Endothelial cell of umbilical vein (primary cell): ENCODE measurements at places on chromosomes 2 and 18. TPM values are rescaled to one million over a fixed set of nuclear protein-coding genes. Genes with fewer than 3 reads are reported as not detected.

DNA sequence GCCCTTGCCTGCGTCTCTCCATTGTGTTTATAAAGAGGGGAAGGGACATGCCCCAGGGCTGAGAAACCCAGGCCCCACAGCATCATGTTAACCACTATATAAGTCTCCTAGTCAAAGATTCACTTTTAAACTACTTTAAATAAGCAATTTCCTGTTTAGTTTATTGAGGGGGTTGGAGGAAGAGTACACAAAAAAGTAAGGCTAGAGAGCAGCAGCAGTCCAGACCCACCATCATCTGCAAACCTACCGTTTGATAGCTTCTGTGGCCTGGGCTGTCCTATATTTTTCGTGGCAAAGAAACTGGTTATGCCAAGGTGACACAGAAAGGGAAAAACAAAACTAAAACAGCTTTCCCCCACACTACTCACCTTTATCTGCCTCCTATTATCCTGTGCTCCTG, 646.1 kb downstream of the IRS1 start:
- H3K4me3 ChIP-seq = no peak overlapping the region
- H3K36me3 ChIP-seq = no peaks in the 10 kb centered on the region
- no peak for DNase-seq
- H3K27ac ChIP-seq = no peak overlapping the region
- H3K4me1 ChIP-seq = no peaks in the 10 kb centered on the region
- no peaks in the 10 kb centered on the region for H3K27me3 ChIP-seq

DNA sequence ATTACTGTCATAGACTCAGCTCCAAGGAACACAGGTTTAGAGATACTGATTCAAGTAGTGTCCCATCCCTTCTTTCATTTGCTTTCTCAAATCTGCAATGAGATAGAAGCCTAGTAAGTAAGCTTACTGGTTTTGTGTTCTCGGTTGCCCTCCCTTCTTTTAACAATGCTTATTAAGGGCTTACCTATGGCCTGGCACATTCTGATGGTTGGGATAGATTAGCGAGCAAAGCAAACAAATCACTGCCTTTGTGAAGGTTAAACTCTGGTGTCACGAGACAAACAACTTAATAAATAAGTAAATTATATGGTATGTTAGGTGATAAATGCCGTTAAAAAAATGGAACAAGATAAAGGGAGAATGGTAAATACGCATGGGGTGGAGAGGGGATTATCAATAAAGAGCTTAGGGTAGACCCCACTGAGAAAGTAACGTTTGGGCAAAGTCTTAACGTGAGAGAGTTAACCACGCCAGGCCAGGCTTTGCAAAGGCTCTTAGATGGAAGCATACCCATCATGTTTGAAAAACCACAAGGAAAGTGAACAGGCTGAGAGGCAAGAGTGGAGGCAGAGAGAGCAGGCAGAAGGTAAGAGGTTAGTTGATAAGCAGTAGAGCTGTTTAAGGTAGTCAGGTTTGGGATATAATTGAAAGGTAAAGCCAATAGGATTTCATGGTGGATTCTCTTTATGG, 31.0 kb downstream of the EIF2AK3 start:
- H3K27ac ChIP-seq = no peak overlapping the region
- no peaks in the 10 kb centered on the region for H3K27me3 ChIP-seq
- H3K4me1 ChIP-seq = peaks cover 20% of the 10 kb centered on the region
- no peak overlapping the region for H3K4me3 ChIP-seq
- peaks cover 2% of the 10 kb centered on the region for H3K36me3 ChIP-seq

- H3K4me3 ChIP-seq = no peak overlapping the region
- no peaks in the 10 kb centered on the region for H3K4me1 ChIP-seq
Measured at GRCh38 chr2:223433461-223433860, 168.7 kb downstream of the SCG2 start.

GRCh38 chr2:194545978-194546377, 1111.0 kb upstream of the SLC39A10 start:
- peaks cover 2% of the 10 kb centered on the region for H3K4me1 ChIP-seq
- peak; percentile 40 for DNase-seq
- H3K27me3 ChIP-seq = no peaks in the 10 kb centered on the region
- no peak overlapping the region for H3K27ac ChIP-seq

- no peaks in the 10 kb centered on the region for H3K27me3 ChIP-seq
- peaks cover 4% of the 10 kb centered on the region for H3K4me1 ChIP-seq
- H3K27ac ChIP-seq = no peak overlapping the region
- no peaks in the 10 kb centered on the region for H3K36me3 ChIP-seq
- DNase-seq = no peak
- no peak overlapping the region for H3K4me3 ChIP-seq
Measured at GRCh38 chr2:145910416-145910815, 1390.5 kb upstream of the ZEB2 start.

DNA sequence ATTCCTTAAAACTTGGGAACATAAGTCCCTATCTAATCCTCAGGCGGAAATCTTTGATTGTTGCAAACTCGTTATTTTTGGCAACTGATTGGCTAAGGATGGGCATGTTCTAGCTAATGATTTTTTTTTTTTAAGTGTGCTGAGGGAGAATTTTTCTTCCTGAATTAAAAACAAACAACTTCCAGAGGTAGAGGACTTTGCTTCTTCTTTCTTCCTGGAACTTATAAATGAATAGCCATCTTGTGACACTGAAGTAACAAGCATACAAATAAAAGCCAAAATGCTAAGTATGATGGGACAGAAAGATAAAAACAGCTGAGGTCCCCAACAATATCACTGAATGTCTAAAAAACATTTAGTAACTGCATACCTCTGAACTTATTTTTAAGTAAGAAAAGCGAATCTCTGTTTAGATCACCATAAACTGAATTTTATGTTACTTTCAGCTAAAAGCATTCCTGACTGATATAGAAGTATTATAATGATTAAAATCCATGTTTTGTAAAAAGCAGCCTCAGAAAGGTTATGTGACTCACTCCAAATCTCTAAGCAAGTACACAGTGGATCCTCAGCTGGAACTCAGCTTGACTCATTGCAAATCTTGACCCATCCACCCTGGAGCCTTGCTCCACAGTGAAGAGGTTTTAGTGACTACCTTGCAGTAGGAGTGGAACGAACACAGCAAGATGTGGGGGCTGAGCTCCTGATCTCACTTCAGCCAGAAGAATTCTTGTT, 344.4 kb downstream of the CLIP4 start:
- no peaks in the 10 kb centered on the region for H3K36me3 ChIP-seq
- H3K27me3 ChIP-seq = no peaks in the 10 kb centered on the region
- no peak overlapping the region for H3K27ac ChIP-seq
- H3K4me1 ChIP-seq = no peaks in the 10 kb centered on the region
- no peak overlapping the region for H3K4me3 ChIP-seq

DNA sequence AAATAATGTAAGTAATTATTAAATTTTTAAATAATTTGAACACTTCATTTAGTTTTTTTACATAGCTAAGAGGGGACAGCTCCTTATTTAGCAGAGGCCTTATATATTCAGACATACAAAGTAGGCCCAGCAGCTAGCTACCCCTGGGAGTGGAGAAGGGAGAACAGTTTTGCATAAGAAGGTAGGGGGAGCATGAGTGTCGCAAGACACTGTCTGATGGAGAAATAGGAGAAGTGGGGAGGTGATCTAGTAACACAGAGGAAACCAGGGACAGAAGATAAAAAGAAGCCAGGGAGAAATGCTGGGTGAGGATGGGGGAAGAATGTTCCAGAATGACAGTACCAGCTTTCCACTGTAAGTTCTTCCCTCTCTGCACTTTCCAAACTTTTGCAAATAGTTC, 16.0 kb upstream of the RGPD4 start:
- H3K4me1 ChIP-seq = no peaks in the 10 kb centered on the region
- H3K4me3 ChIP-seq = no peak overlapping the region
- H3K27ac ChIP-seq = no peak overlapping the region
- H3K36me3 ChIP-seq = no peaks in the 10 kb centered on the region
- DNase-seq = no peak
- H3K27me3 ChIP-seq = no peaks in the 10 kb centered on the region

GRCh38 chr18:3356614-3357013, 93.4 kb upstream of the TGIF1 start:
- H3K4me1 ChIP-seq = no peaks in the 10 kb centered on the region
- H3K27me3 ChIP-seq = peaks cover 2% of the 10 kb centered on the region
- H3K36me3 ChIP-seq = no peaks in the 10 kb centered on the region
- H3K4me3 ChIP-seq = no peak overlapping the region
- no peak overlapping the region for H3K27ac ChIP-seq

GRCh38 chr2:152710713-152711112, 6.5 kb downstream of the PRPF40A start:
- H3K27me3 ChIP-seq = no peaks in the 10 kb centered on the region
- no peak for DNase-seq
- peaks cover 3% of the 10 kb centered on the region for H3K4me1 ChIP-seq
- H3K36me3 ChIP-seq = no peaks in the 10 kb centered on the region

DNA sequence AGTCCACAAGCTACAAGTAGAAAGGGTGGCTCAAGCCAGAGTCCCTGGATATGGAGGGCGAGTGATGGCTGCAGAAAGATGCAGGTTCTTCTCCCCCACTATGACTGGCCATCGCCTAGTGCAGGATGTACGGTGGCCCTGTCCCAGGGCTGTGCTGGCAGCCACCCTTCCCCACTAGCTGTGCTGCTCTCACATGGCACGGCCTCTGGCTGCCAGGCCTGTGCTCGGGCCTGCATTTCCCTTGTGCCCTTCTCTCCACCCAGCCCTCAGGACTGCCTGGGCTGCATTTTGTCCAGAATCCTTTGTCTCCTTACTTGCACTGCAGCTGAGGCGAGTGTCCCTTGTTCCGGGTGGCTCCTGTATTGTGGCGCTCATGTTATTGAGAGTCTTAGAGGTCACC, 1.6 kb upstream of the RAMP1 start:
- H3K36me3 ChIP-seq = no peaks in the 10 kb centered on the region
- no peak overlapping the region for H3K4me3 ChIP-seq
- H3K4me1 ChIP-seq = no peaks in the 10 kb centered on the region

- H3K27me3 ChIP-seq = peaks cover 7% of the 10 kb centered on the region
- no peaks in the 10 kb centered on the region for H3K36me3 ChIP-seq
- no peak overlapping the region for H3K27ac ChIP-seq
- no peak overlapping the region for H3K4me3 ChIP-seq
- DNase-seq = no peak
Measured at GRCh38 chr2:218063486-218063885, 5.6 kb upstream of the RUFY4 start.

Gene SCYGR1
- total RNA-seq = not detected in 2 replicates

Gene POU3F3
- total RNA-seq = not detected in 2 replicates

Gene CRYBA2
- total RNA-seq = not detected in 2 replicates

Gene SERPINB12
- total RNA-seq = not detected in 2 replicates

Gene CNGA3
- not detected in 2 replicates for total RNA-seq

Gene POTEI
- total RNA-seq = 0.13 and 0.16 TPM in 2 replicates

Gene KLHL14
- total RNA-seq = not detected in 2 replicates
